ENCODE measurements at places on chromosomes 3 and 15. TPM values are rescaled to one million over a fixed set of nuclear protein-coding genes. Genes with fewer than 3 reads are reported as not detected.

DNA sequence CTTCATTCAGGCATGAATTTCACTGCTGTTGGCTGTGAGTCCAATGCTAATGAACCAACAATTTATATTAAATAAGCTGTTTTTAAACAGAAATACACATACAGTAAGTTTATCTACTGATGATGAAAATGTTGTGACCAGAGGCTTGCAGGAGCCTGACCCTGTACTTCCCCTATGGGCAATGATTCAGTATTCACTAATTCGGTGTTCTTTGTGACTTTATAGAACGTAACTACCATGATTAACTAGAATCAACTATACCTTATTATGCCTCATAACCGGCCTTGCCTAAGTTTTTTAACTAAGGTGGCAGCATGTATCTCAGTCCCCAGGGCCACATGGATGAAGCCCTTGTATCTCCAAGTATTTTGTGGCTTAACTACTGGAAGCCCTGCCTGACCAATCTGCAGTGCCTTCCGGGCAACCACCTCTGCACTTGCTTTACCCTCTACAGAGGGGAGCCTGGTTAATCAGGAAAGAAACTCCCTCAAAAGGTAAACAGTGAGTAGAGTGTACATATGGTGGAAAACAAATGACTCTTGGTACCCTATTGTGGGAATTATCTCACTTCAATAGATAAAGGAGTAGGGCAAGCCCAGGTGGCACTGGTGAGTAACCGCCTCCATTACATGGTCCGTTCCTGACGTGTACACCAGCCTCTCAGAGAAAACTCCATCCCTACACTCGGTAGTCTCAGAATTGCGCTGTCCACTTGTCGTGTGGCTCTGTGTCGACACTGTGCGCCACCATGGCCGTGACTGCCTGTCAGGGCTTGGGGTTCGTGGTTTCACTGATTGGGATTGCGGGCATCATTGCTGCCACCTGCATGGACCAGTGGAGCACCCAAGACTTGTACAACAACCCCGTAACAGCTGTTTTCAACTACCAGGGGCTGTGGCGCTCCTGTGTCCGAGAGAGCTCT is 11.6 kb upstream of the CLDN18 start:
- DNase-seq = no peak

GRCh38 chr15:52559022-52559421 is 9.8 kb downstream of the ARPP19 start:
- DNase-seq = no peak

DNA sequence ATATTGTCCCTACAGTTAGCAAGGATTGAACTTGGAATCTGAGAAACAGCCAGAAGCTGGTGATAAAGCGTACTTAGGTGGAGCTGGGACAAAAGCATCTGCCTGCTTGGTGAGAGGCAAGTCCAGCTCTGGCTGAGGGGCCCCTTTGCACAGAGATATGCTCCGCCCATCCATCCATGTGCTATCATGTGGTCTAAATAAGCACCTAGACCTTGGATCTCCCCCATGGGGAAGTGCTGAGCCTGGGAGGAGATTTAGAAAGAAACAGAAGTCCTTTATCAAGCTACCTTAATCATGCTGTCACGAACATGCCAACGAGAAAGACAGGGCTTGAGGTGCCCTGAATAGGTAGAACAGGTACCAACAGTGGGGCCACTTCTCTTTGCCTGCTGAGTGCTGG is 369.5 kb downstream of the FOXP1 start:
- no peak for DNase-seq

- DNase-seq = peak; percentile 6
Measured at GRCh38 chr3:181630853-181631252, 80.9 kb upstream of the SOX2 start.

Gene STAC
- 2.1 TPM for total RNA-seq
